Bronchus fibroblast of lung (primary cell): ENCODE measurements at places on chromosomes 11 and 22. TPM values are rescaled to one million over a fixed set of nuclear protein-coding genes. Genes with fewer than 3 reads are reported as not detected.

Gene CACNA1I
- not detected in 2 replicates for total RNA-seq

Gene CALCA
- not detected in 2 replicates for total RNA-seq

Gene GLYAT
- not detected in 2 replicates for total RNA-seq

Gene VPREB1
- not detected in 2 replicates for total RNA-seq
